ENCODE measurements at places on chromosomes 7 and 10. TPM values are rescaled to one million over a fixed set of nuclear protein-coding genes. Genes with fewer than 3 reads are reported as not detected.

The TMEM196 gene
- 0.03 TPM for polyA plus RNA-seq

The ACSL5 gene
- polyA plus RNA-seq = 4.7 TPM

GRCh38 chr10:69425511-69426298 is 9.0 kb upstream of the TACR2 start:
- DNase-seq = no peak

The CUZD1 gene
- 1.6 TPM for polyA plus RNA-seq

DNA sequence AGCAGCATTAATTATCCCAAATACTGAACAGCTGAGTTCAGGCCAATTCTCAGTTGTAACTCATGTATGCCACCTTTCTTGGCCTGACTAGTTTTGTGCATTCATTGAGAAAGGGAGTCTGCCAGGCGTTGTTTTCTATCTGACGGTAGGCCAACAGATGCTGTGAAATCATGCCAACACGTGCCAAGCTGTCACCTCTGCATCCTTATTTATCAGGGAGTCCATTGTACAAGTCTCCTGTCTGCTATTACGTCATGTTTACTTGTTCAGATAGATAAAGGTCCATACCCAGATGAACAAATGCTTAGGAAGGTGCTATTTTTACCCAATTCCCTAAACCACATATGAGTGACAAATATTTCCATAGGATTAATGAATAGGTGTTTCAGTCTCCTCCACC is 127.2 kb upstream of the CDK6 start:
- no peak for DNase-seq

The ODAD2 gene
- 1.8 TPM for polyA plus RNA-seq

The H2AZ2 gene
- polyA plus RNA-seq = 250 TPM

DNA sequence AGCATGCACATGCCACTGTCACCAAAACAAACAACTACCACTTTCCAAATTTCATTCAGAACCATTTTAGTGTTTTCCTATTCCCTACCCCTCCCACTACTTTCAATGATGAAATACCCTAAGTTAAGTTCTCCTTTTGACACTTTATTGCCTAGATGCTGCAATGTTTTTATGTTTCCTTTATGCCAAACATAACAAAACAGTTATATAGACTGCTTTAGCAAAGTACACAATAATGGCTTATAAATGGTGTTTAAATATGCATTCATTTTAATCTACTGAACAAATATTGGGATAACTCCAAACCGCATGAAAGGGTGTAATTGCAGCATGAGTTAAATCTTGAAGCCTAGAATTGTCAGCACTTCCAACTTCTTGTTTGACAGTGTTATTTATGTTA is 69.2 kb downstream of the PHYHIPL start:
- no peak for DNase-seq

The MYO1G gene
- 0.60 TPM for polyA plus RNA-seq

DNA sequence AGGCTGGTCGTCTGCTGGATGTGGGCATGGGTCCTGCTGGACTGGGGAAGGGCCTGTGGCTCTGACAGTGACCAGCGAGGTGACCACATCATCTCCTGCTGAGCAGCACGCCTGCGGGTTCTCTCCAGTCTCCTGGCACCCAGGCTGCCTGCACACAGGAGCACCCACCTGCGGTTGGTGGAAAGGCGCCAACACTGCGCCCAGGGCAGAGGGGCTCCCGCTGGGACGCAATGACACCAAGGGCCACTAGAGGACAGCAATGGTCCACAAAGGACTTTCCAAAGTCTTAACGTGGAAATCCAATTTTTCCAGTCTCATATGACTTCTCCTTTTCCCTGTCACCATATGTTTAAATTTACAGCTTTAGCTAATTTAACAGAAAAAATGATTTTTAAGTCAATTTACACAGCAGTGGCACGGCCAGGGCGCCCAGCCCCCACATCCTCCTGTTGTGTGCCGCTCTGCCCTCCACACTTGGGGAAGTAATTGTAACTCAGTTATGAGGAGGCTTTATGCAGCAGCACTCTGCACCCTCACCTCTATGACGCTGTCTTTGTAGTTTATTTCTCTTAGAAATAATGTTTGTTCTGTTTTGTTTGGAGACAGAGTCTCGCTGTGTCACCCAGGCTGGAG is 38.1 kb downstream of the CFAP46 start:
- no peak for DNase-seq

DNA sequence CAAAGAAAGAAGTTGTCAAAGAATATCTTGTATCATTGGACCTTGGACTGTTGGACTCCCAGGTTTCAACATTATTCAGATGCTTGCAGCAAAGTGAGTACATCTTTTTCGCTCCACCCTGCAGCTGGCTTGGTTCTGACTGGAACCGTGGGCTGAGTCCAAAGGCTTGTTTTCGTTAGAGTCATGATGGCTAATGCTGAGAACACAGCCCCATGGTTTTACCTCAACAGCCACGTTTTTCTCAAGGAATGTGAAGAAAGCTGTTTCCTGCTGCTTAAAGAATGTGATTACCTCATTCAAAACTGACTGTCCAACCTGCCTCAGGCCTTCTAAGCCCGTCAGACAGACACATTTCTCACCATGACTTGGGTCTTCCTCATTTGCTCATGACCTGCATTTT is 69.5 kb downstream of the STEAP1B start:
- DNase-seq = no peak

The DNAH11 gene
- polyA plus RNA-seq = 1.7 TPM

The PRSS37 gene
- 0.19 TPM for polyA plus RNA-seq

GRCh38 chr7:87312215-87312865 is 33.1 kb upstream of the CROT start:
- DNase-seq = no peak

- no peak for DNase-seq
Observed at GRCh38 chr7:152399344-152399743, 36.5 kb downstream of the KMT2C start.

The MAT1A gene
- polyA plus RNA-seq = 0.81 TPM

DNA sequence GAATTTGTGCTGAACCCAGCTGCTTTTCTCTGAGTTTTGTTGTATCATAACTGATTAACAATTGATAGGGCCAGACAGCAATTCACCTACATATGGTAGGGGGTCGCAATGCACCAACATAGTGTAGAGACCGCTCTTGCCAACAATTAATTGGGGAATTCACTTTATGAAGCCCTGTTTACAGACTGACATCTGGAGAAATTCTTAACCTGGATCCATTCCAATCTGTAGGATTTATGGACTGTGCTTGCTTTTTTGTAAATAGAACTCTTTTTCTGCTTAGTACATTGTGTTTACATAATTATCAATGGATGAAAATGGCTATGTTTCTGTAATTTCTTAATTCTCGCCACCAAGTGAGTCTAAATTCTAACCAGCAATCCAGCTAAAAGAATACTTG is 311.7 kb upstream of the BMPER start:
- no peak for DNase-seq

The LOXL4 gene
- 3.8 TPM for polyA plus RNA-seq

DNA sequence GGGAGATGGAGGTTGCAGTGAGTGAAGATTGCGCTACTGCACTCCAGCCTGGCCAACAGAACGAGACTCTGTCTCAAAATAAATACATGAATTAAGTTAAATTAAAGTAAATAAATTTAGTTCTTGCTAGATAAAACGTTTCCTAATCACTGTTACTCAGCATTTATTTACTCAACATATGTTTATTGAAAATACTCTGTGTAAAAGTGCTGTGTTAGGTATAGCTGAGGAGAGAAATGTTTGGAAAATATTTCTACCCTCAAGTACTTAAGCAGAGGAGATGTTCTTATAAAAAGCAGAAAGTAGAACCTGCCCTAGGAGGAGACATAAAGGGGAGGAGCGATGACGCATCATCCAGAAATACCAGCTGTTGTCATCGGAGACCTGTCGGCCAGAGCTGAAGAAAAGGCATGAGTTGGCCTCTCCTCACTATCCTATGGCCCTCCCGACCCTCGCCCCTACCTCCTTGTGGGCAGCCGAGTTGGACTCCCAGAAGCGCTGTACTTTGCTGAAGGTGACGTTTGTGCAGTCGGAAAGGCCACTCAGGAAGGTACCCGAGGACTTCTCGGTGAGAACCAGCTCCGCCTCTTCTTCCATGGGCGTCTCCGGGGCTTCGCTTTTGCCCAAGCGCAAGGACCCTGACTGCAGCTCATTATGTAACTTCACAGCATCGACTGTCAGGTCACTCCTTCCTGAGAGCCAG is 1.1 kb downstream of the RRP12 start:
- no peak for DNase-seq

The MKX gene
- 0.06 TPM for polyA plus RNA-seq

The CALHM3 gene
- not detected for polyA plus RNA-seq

DNA sequence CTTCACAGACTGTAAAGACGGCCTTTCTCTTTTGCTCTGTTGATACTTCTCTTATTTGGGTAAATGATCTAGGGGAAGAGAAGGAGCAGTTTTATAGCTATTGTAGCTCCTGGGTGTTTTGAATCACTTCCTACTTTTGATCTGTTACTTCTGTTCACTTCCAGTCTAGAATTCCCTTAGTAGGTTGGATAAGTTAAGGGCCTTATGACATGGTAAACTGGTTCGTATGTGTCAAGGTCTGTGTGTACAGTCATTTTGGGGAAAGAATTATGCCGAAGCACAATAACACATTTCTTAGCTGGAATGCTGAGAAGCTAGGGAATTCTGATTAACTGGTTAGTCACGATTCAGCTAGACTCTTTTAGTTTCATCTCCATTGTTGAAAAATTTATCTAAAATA is 8.1 kb downstream of the DENND10 start:
- no peak for DNase-seq

DNA sequence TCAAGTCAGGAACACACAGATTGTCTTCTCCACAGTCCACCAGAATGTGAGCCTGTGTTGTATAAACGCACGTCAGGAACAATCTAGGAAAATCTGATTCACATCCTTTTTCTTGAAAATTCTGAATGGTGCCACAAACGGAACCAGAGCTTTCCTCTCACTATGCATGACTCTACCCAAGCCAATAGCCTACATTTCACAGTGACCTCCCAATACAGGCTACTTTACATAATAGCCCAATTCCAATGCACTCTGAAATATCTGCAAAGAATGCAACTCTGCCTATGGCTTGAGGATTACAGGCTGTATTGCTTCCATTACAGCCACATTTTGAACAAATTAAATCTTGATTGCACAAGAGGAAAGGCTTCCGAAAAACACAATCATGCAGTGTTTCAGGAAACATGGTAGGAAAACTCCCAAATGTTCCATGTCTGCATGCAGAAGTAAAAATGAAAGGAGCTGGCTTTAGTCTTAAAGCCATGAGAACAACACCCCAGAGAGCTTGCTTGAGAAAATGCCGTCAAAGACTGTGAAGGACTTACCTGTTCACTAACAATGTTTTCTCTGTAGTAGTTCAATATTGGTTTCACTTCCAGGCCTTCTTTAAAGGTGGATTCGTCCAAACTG is 113.9 kb downstream of the ITGA8 start:
- no peak for DNase-seq

GRCh38 chr7:131808736-131809135 is 252.3 kb upstream of the PODXL start:
- DNase-seq = no peak

DNA sequence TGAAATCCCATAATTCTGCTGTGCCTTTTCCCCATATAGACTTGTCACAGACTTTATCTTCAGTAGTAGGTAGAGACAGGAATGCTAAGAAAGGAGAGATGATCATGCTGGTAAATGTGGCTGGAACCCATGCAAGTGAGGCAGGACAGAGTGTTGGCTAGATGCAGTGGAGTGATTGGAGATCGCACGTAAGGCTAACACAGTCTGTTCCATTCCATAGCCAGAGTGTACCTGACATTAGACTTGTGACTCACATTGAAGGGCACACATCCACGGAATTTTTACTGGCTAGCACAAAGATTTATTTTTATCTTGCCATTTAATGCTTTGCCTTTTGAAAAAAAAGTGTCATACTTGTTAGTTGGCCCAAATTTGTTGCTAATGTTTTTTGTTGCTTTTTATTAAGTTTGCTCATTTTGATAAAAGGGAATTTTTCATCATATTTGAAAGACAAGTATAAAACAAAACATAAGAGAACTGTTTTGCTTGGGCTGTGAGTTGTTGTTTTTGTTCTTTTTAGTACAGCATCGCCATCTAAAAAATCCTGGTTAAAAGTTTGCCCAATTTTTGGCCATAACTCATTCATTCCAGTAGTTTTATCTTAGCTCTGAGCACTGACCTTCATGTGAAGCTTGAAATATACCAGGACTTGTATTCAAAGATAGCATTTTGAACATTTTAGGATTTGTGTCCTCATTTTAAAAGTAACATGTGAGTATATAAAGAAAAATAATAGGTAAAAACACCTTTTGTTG is 81.0 kb downstream of the CPED1 start:
- DNase-seq = no peak

GRCh38 chr7:112112822-112113255 is 93.4 kb downstream of the DOCK4 start:
- DNase-seq = no peak

DNA sequence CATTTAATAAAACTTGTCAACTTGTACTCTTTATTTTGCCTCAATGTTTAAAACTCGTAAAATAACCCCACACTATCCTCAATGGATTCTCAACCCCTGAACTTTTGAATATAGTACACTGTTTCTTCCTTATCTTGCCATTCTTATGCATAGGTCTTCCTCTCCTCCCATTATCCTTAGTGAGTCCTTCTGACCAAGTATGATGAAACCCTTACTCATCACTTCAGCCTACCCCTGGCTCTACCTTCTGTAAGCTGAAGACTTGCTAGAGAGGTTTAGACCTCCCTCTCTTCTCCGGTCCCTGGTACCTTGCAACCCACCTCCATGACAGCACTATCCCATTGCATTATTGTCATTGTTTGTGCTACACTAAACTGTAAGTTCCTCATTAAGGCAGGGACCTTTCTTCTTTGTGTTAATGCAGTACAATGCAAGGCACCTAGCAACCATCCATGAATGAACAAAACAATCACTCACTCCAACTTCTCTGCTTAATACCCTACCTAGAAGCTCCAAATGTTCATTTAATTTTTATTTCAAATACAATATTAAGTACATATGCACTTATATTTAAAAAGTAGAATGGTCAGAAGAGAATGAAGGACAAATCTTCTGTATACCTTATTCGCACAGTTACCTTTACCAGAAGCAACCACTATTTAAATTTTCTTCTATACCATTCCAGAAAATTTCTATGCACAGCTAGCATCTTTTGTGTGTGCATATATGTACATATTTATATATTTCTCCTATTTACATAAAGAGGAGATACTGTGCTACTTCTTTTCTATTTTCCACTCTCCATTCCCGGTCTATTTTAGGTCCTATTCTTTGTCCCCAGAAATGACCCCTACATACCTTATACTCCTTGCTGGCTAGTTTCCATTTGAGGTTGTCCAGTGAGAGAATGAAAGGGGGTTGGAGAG is 77.5 kb downstream of the SLC16A9 start:
- no peak for DNase-seq

The VGF gene
- 0.09 TPM for polyA plus RNA-seq

The ADCY1 gene
- 3.1 TPM for polyA plus RNA-seq

- no peak for DNase-seq
Observed at GRCh38 chr10:87829986-87830729, 12.1 kb upstream of the ATAD1 start.

All from right renal pelvis (tissue), 4 donors.